ENCODE measurements at places on chromosomes 12 and 14. TPM values are rescaled to one million over a fixed set of nuclear protein-coding genes. Genes with fewer than 3 reads are reported as not detected.
A peak's percentile ranks its signal among the peaks of the same experiment; 100 is the strongest.

HNF1A gene
- not detected for total RNA-seq

- H3K27me3 ChIP-seq, result peaks cover 97% of the 10 kb centered on the region
- H3K4me1 ChIP-seq, result no peaks in the 10 kb centered on the region
- DNase-seq, result peak; percentile 12
- H3K36me3 ChIP-seq, result no peaks in the 10 kb centered on the region
These were observed 741.8 kb downstream of the TMEM121 start for GRCh38 chr14:106268013-106268727.

GRCh38 chr12:97257726-97258125, 204.9 kb upstream of the RMST start:
- H3K27ac ChIP-seq, result no peak overlapping the region
- H3K4me1 ChIP-seq, result no peaks in the 10 kb centered on the region
- no peaks in the 10 kb centered on the region for H3K36me3 ChIP-seq

DNA sequence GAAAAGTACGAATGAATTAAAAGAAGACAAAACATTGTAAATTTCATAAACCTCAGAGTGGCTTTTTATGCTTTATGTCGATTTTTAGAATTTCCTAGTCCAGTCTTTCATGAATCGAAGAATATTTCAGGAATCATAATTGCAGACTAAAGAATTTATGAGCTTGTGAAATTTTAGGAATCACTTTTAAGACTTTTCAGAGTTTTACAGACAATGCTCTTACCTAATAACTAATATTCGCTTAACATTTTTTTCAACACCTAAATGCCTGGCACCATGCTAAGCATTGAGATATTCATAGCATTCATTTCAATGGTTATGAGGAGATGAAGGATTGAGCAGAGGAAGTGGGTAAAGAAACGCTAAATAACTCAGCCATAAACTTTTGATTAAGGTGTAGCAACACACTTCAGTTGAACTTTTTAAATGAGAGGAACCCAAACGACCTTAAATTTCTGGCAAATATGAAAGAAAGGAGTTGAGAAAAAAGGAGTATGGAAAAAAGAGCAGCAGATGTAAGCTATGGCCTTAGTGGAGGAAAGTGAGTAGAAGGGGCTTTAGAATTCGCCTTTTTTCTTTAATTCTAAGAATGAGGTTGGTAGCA, 739 bp upstream of the USP44 start:
- H3K4me1 ChIP-seq, result no peaks in the 10 kb centered on the region
- H3K36me3 ChIP-seq, result no peaks in the 10 kb centered on the region
- DNase-seq, result no peak
- no peak overlapping the region for H3K27ac ChIP-seq

- H3K36me3 ChIP-seq, result no peaks in the 10 kb centered on the region
- DNase-seq, result no peak
- H3K4me1 ChIP-seq, result no peaks in the 10 kb centered on the region
These were observed 158.0 kb downstream of the CAPZA3 start for GRCh38 chr12:18895946-18896345.

DNA sequence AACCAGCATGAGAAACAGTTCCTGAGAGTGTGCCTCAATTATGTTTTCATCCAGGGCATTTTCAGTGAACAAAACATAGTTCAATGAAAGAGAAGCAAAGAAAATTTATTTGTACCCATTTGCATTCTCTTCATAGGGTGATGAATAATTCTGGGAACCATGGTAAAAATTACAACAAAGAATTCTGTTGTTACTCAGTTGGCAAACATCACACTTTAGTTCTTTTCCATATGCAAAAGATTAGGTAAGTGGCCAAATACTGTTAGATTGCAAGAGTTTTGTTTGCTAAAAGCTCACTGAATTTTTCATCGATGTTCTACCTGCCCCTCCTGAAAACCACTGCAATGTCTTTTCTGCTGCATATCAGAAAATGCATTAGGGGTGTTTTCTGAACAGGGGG, 132.4 kb upstream of the RGS6 start:
- H3K36me3 ChIP-seq, result no peaks in the 10 kb centered on the region
- peaks cover 13% of the 10 kb centered on the region for H3K4me1 ChIP-seq
- H3K27me3 ChIP-seq, result no peaks in the 10 kb centered on the region
- DNase-seq, result no peak
- no peak overlapping the region for H3K4me3 ChIP-seq
